T-helper 22 cell (primary cell): ENCODE measurements at places on chromosomes 5 and 9.
A peak's percentile ranks its signal among the peaks of the same experiment; 100 is the strongest.

DNA sequence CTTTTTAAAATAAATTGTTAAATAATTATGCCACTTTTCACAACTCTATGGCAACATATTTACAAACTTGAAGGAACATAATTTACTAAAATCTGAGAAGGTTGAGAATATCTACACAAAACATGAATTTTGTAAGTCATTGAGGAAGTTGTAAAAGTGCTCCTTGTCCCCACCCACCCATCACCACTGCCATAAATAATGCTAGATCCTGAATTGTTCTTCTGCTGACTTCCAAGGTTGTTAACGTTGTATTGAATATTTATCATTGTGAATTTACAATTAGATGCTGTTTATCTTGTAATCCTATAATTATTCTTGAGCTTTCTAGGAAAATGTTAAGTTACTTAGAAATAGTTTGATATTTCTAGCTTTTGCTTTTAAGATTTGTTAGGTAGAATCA, 908.0 kb upstream of the COX7C start:
- no peak for DNase-seq

GRCh38 chr5:153831973-153832372, 206.7 kb downstream of the FAM114A2 start:
- no peak for DNase-seq

DNA sequence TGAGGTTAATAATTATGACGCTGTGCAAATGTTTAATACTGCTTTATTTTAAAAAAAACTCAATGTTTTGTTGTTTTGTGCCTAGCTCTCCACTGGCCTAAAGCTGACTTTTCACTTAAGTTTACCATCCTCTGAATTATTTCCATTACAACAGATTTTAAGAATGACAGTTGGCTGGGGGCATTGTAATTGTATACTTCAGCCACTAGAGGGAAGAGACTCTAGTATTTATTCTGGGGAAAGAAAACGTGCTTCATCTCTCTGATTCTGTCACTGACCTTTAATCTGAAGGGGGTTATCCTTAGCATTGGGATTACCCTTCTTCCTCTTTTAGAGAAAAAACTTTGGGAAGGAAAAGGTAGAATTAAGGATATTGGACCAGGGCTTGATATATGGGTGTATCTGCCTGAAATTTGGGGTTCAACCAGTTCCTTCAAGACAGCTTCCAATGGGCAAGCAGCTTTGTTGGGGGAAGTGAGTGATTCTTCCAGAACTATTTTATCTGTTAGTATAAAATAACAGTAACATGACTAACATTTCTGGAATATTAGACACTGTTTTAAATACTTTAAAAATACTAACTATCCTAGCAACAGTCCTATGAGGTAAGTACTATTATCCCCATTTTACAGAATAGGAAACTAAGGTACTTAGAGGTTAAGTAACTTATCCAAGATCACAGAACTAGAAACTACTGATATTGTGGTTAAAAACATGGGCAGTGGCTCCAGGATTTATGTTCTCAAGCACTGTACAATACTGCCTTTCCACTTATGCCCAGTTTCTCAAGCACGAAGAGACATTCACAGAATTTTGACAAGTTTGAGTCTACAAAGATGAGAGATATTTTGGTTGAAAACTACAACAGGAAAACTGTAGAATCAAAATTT, 208.4 kb downstream of the CD180 start:
- DNase-seq = no peak

DNA sequence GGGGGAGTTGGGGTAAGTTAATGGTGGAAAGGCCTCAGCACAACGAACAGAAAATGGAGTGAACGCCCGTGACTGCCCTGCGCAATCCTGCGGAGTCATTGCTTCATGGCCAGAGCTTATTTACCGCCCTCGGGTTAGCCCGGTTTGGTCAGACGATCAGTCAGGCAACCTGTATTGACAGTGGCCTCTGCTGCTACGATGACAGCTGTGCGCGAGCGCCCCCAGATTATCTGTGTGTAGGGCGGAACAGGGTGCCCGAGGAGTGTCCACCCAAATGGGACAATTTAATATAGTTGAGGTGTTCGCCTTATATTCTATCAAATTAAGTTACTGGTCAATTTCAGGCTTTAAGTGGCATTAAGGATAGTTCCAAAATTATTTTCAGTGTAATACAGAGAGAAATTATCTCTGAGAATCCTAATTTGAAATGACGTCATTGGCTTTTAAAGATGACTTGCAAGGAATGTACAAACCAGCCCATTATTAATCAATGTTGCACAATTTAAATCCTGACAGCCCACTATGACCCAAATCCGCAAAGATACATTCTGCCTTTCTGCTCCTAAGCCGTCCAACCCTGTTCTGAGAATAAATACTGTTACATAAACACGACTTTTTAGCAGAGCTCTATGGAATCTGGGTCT, 879 bp upstream of the UBQLN1 start:
- peak; percentile 22 for DNase-seq

DNA sequence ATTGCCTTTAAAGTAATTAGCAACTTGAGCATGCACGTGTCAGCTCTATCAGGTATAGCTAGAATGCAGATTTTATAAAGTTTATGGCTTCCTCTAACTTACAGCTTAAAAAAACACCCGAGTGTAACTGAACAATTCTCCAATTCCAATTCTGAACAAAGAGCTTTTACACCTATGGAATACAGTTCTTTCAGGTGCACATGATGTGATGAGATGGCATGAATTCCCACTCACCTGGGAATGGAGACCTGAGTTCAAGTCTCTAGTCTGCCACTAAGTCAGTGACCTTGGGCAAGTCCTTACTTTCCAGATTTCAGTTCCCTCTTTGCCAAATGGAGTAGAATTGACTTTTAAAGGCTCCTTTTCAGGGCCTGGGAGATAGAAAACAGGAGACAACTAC, 1.8 kb downstream of the ZFAND5 start:
- DNase-seq = no peak

GRCh38 chr9:81521892-81522291, 167.5 kb downstream of the TLE1 start:
- DNase-seq = no peak

- no peak for DNase-seq
Measured at GRCh38 chr9:125763394-125763801, 16.2 kb downstream of the PBX3 start.

DNA sequence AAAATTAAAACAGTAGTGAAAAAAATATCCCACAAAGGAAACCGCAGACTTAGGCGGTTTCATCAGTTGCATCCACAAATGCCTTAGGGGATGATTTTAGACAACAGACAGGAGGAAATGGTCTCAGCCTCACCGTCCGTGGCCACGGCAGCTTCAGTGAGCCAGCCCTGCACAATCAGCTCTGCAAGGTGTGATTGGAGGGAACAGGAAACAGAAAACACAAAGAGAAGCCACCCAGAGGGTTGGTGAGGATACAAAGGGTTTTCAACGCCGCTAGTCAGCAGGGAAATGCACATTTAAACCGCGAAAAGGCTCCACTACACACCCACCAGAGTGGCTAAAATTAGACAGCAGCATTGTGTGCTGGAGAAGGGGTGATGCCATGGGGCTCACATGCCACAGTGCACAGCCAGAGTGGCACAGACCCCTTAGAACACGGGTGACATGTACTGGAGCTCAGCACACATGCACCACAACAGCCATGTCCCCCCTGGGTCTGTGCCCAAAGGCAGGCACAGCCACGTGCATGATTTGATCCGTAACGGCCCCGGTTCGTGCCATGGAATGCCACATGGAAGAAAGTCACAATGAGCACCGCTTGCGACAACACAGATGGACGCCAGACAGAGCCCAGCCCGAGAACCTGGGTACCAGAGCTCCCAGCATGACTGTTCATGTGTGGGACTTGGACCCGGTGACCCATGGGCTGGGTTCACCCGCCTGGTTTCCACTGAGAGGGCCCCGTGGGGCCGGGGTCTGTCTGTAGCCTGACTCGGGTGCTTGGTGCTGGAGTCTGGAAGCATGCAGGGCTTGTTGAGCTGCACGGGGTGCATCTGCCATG, 18.3 kb upstream of the TERT start:
- peak; percentile 43 for DNase-seq

DNA sequence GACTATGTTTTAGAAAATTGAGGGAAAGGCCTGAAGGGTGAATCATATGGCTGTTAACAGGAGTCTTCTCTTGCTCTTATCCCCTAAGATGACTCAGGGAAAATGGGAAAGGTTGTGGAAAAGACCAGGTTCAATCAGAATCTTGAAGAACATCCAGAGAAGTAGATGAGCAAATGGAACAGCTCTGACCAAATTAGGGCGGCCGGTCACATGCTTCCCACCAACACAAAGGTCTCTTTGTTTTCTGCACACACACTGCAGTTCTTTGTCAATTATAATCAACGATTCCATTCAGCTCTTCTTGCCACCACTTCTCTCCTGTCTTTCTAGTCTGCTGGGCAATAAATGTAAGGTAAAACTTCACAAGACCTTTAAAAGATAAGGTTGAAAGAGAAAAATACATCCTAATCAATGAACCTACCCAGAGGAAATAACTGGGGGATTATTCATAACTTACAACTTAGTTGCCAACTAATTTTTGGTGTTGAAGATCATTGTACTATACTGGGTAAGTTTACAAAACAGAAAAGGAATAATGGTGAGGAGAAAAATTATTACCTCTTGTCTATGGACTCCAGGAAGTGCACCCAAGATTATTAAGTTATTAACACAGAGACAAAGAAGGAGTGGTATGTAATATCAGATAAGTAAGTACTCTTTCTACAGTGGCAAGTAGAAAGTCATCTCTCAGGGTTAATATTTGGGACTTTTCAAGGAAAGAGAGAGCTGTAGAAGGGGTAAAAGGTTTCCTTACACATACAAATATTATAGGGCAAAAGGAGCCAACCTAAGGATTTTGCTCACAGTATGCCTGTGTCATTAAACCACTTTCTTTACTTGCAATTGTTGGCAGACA, 441.9 kb upstream of the PIK3R1 start:
- no peak for DNase-seq

- DNase-seq = no peak
Measured at GRCh38 chr5:77908787-77909186, 132.6 kb upstream of the TBCA start.

- DNase-seq = no peak
Measured at GRCh38 chr9:80320480-80320879, 748.7 kb downstream of the TLE4 start.

- no peak for DNase-seq
Measured at GRCh38 chr9:134815435-134816214, 65.0 kb upstream of the FCN2 start.

DNA sequence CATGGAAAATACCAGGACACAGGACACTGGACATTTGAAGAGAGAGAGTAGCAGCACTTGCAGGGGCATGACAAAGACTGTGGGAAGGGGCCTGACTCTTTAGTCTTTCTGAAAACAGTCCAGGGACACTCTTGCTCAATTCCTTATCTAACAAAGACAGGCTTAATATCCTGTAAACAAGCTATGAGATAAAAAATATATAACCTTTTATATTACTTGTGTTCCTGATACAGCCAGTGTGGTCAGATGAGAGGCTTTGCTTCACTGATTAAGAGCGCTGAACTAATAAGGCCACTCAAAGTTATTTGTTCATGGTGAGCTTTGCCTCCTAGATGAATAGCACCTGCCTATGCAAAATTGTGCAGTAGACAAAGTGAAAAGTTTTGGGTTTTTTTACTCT, 518.7 kb downstream of the LRRC70 start:
- DNase-seq = no peak

- no peak for DNase-seq
Measured at GRCh38 chr9:73780916-73781315, 629.3 kb downstream of the ANXA1 start.

DNA sequence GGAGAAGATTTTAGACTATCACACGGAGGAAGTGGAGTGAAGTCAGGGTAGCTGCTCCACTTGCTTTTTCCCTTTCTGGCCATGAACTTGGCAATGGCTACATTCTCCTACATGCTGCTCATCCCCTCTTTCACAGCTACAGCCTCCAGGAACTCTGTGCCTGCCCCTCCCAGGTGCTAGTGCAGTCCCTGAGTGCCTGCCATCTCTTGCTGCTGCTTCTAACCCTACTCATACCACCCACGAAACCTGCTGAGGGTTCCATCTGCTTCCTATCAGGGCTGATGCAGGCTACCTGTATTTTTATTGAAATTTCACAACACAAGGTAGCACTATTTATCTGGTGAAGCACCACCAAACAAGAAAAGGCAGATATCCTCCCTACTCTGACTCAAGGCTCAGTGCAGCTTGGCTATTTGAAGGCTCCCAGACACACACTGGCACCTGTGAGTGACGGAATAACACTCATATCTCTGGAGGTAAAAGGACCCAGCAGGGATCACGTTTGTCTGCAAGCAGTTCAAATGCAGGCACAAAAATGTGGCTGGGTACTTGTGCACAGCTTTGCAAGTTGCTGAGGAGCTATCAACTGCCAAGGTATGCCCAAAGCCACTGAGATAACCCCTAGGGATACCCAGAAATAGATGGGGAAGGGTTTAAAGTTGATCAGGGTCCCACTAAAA, 51.6 kb downstream of the MARCHF11 start:
- DNase-seq = no peak

GRCh38 chr5:98535901-98536300, 237.6 kb upstream of the RGMB start:
- no peak for DNase-seq

DNA sequence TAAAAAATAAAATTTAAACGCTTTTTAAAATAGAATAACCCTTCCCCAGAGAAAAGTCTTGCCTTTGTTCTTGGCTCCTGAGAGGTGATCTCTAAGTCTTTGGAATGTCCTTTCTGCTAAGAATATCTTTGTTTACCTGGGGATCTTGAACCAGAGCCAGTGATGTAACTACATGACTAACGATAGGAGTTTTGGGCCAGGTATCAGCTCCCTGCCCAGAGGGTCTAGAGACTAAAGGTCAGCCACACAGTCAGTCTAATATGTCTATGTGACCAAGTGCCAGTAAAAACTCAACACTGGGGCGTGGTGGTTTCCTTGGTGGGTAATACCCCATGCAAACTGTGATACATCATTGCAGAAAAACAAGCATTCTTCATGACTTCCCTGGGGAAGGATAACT, 1351.9 kb upstream of the C9orf72 start:
- DNase-seq = no peak

GRCh38 chr5:143197260-143197656, 206.2 kb downstream of the NR3C1 start:
- no peak for DNase-seq

- no peak for DNase-seq
Measured at GRCh38 chr9:82021198-82021597, 32.6 kb downstream of the SPATA31D1 start.

DNA sequence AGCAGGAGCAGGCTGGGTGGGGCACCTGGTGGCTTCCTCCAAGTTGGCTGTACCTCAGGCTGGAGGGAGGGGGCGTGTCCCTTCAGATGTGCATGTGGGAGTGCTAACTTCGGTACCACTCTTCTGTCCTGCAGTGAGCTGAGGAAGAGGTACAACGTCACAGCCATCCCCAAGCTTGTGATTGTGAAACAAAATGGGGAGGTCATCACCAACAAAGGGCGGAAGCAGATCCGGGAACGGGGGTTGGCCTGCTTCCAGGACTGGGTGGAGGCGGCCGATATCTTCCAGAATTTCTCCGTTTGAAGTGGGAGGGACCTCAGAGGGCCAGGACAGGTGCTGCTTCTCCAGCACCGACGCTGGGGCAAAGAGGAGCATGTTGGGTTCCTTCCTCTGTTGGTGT, 9.3 kb downstream of the NXNL2 start:
- no peak for DNase-seq

GRCh38 chr9:123528501-123528900, 172.5 kb downstream of the CRB2 start:
- no peak for DNase-seq
